Stromal cell of bone marrow (primary cell): ENCODE measurements at places on chromosomes 7 and 10.

GRCh38 chr7:7595451-7595850, 28.8 kb downstream of the MIOS start:
- DNase-seq, result peak; percentile 14

DNA sequence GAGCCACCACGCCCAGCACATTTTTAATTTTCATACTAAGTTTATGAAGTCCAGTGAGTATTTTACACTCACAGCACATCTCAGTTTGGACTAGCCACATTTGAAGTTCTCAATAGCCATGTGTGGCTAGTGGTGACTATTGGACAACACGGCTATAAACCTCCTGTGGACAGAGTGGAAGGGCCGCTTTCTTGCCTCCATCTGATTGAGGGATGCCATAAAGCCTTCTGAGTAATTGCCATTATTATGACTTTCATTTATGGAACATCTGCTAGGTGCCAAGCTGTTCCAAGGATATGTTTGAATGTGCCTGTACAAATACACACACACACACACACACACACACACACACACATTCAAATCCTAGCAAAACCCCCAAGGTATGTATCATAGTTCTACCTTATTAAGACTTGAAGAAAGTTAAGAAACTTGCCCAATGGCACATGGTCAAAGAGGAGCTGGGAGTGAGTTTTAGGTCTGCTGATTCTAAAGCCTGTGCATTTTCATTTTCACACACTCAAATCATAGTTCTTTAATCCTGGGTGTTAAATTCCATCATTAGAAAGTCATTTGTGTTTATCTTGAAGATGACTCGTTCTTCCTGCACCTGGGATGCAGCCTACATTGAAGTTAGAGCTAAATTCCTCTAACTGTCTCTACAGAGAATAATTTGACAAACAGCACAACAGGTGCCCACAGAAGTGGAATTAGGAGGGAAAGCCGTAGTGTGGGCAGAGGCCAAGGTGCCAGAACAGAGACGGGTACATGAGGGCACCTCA, 143.3 kb downstream of the PKD1L1 start:
- no peak for DNase-seq

- DNase-seq, result no peak
Measured at GRCh38 chr10:50552771-50553535, 70.8 kb downstream of the SGMS1 start.

DNA sequence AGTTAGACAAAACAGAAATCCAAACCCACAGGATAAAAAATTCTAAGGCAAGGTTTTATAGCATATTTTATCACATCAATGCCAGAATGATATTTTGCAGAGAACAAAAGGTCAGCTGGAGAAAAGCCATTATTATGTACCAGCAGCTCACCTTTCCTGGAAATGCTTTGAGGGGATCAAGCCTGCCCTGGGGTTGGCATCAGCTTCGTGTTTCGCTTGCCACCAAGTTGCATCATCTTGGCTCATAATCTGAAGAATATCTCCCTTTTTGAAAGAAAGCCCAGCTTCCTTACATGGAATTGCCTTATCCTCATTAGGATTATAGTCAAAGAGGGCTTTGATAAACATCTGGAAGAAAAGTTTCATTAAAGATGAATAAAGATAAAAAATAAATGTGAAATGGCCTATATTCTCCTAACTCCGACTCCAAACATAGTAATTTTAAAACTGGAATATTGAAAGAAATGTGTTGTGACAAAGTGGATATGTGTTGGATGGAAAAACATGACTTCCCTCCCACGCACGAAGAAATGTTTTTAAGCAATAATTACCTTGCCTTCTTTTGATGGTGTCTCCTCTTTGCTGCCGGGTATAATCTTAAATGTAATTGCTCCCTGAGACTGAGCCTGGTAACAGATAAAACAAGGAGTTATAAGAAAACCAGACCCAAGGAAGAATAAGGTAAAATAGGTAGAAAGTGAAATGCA, 121.3 kb upstream of the ODAD2 start:
- DNase-seq, result no peak

- no peak for DNase-seq
Measured at GRCh38 chr7:30181211-30181610, 46.4 kb downstream of the MTURN start.

DNA sequence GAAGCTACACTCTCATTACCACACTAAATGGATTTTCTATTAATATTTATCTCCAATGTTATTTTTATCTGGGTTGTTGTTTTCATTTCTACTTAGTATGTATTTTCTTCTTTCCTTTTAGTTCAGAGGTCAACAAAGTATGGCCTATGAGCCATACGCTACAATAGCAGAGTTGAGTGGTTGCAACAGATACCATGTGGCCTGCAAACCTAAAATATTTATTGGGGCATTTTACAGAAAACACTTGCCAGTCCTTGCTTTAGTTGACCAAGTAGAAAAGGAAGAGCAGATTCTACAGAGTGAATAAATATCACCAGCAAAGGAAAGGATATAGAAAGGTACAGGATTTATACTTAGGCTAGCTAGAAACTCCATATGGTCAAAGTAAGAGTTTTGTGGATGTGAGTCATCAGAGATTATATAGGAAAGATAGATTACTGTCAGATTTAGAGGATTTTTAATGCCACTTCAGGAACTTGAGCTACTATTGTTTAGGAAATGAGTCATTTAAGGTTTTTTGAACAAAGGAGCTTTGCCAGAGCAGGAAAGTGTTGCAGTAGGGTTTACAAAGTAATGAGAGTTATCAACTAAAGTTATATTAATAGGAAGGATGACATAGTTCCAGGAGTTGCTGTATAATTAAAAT, 323.3 kb upstream of the KAT6B start:
- peak; percentile 26 for DNase-seq

GRCh38 chr10:52855546-52856325, 83.2 kb upstream of the MBL2 start:
- DNase-seq, result no peak

- DNase-seq, result peak; percentile 62
Measured at GRCh38 chr7:121000081-121000983, 11.8 kb downstream of the CPED1 start.

DNA sequence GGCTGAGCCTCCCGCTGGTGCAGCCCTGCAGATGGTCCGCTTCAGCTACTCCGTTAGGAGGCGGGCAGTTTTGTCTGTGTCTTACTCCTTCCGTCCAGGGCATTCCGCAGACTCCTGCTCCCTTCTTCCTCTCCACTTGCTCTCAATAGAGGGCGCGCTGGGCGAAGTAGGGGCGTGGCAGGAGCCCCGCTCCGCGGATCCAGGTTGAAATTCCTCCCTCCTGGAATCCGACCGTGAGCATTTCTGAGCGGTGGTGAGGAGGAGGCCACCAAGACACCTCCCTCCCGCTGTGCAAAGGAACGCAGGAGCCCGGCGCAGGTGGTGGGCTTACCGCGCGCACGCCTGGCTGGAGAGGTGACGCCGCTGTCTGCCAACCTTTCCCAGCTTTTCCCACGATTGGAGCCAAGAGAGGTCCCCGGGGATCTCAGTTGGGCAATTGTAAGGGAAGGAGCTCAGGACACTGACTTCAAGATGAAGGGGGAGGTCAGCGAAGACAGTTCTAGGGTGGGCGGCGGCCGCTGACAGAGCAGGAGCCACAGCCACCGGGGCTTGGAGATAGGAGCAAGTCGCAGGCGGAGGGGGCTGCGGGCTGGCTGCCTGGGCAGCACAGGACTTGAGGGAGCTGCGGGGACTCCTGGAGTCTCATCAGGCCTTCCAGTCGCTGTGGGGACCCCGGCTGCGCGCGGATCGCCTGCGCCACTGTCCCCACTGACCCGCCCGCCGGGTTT, 1011.3 kb downstream of the XPNPEP1 start:
- peak; percentile 7 for DNase-seq

DNA sequence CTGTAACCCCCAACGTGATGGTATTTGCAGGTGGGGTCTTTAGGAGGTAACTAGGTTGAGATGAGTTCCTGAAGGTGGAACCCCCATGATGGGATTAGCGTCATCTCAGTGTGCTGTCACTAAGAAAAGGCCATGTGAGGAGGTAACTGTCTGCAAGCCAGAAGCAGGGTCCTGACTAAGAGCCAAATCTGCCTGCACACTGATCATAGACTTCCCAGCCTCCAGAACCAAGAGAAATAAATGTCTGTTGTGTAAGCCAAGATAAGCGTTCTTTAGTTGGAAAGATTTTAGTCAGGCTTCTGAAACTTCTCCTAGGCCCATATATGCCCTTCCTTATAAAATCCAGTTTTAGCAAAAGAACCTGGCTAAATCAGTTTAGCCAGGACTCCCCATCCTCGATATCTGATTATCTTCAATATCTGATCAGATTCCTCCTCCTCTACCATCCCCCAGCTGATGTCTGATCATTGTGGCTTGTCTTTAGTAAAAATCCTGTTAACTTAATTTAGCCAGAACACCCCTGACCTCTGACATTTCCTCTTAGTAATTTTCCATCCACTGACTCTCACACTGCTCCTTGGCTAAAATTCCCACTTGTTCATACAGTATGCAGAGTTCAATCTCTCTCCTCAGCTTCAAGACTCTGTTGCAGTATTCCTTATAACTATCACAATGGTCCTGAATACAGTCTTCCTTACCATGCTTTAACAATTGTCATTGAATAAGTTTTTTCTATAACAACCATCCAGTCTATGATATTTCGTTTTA, 835.4 kb upstream of the PHF14 start:
- no peak for DNase-seq

DNA sequence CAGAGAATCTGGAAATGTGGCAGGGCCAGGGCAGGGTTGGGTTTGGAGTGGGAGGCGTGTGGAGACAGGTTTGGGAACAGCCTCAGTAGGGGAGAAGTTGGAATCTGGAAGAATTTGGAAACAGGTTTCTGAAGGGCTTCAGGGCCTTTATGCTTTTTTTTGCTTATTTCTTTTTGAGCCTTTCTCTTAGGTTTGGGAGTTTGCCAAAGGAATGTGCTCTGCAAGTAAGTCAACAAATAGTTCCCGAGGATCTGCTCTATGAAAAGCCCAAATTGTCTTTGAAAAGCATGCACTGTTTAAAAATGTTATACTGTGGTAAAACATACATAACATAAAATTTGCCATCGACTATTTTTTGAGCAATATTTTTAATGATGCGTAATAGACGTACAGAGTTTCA, 86.7 kb upstream of the ADRB1 start:
- peak; percentile 67 for DNase-seq

DNA sequence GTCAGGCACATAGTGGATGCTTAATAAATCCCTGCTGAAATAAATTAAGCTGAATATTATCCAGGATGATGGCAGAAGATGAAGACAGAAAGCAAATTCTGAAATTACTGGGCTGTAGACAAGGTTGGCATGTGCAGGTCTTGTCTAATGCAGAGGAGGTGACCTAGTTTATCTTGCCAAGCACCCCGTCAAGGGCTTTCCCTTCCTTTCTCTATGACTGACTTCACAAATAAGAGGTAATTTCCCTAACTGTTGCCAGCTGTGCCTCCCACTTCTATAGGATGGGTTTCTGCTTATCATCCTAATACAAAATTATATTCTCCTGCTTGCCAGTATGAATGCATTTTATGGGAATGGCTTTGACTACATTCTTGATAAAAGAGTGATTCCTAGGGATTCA, 38.0 kb downstream of the LHFPL3 start:
- no peak for DNase-seq

GRCh38 chr10:103767756-103768155, 87.6 kb downstream of the SH3PXD2A start:
- no peak for DNase-seq

- DNase-seq, result no peak
Measured at GRCh38 chr7:110645060-110645459, 445.9 kb upstream of the LRRN3 start.

DNA sequence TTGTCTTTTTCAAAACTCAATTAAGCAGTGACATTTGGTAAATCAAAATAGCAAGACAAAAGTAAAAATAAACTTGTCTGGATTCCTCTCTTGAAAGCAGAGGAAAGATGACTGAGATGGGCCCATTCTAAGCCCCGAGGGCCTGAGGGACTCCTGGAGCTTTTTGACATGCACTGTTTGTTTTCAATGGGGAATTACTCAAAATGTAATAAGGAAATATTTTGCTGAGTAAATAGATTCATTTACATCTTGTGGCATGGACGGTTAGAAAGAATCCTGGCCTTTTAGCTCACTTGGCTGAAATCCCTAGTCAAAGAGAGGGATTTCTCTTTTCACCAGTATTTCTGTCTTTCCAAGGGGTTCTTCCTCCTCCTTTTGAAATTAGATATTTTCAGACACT, 108.0 kb downstream of the MKX start:
- no peak for DNase-seq

GRCh38 chr10:114282526-114282925, 43.5 kb downstream of the VWA2 start:
- DNase-seq, result no peak

GRCh38 chr10:85138046-85138445, 809.7 kb downstream of the CCSER2 start:
- no peak for DNase-seq

DNA sequence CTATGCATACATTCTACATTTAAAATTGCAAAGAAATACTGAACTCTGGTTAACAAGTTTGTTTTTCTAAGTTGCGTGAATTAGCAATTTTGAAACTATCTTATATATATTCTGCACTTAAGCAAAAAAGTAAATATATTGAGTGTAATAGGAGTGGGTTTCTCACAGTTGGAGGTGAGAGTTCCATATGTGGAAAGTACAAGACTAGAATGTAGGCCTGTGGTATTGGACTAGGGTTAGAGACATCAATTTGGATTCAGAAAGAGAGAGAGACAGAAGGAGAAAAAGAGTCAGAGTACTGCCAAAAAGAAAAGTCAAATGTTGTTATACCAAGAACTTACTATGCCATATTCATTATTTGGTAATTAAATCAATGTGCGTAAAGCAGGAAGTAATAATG, 47.3 kb upstream of the ITGB8 start:
- no peak for DNase-seq

DNA sequence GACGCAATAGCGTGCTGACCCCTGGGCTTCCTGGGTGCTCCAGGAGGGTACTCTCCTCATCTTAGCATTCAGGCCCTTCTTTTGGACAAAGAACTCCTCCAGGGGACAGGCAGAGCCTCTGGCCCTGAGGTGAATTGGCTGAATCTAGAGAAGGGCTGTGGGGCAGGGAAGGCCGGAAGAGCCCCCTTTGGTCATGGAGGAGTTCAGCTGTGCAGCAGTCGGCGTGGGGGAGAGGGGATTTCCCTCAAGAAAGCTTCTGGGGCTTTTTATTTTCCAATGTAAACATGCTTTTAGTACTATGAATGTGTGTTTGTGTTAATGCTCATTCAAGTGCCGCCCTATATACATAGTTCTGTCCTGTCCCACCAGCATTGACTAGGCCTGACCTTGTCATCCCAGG, 38.8 kb downstream of the FIGNL1 start:
- no peak for DNase-seq

- peak; percentile 61 for DNase-seq
Measured at GRCh38 chr10:103265717-103266329, 11.1 kb upstream of the INA start.

DNA sequence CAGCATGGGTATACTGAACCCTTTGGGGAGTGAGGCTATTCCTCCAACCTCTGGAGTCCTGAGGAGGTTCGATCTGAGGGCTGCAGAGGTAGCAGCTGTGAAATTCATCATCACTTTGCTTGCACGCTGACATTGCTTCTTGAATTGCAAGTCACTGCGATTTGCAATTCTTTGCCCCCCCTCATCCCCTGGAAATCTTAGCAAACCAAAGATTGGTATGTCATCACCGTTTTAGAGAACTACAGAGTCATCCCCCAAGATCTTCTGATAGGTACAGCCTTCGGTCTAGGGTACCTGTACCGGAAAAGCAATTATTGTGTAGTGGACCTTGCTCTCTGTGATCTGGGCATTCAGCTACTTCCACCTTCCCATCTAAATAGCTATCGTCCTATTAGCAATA, 192.6 kb downstream of the KLF6 start:
- DNase-seq, result no peak

- DNase-seq, result no peak
Measured at GRCh38 chr7:14336256-14336655, 346.8 kb upstream of the ETV1 start.

- DNase-seq, result no peak
Measured at GRCh38 chr7:100088095-100088620, 611 bp upstream of the COPS6 start.
